HT1080 (cell line): ENCODE measurements at places on chromosomes 13 and 19. TPM values are rescaled to one million over a fixed set of nuclear protein-coding genes. Genes with fewer than 3 reads are reported as not detected.
A peak's percentile ranks its signal among the peaks of the same experiment; 100 is the strongest.

DNA sequence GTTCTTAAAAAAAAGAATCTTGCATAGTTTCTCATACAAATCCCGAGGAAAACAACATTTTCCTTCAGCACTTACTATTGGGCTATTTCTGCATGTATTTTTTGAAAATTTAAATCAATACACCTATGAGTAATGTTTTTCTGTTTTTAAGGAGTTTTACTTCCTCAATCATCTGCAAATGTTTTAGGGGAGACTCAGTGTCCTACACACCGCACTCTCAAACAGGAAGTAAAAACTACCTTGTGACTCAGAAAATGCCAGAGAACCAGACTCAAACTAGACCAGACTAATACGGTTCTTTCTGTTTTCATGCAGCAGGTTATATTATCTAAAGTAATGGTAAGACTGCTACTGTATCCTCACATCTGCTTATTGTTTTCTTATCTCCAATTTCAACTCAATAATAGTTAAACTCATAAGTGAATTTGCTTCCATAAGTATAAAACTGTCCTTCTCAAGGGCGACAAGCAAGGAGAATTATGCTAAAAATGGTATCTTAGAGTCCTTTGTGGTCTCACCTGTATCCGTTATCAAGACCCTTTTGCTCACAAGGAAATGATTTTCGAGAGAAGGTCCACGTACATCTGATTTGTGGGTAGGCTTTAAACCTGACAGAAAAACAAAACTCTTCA, 52.5 kb downstream of the FLT3 start:
- DNase-seq: peak; percentile 36

DNA sequence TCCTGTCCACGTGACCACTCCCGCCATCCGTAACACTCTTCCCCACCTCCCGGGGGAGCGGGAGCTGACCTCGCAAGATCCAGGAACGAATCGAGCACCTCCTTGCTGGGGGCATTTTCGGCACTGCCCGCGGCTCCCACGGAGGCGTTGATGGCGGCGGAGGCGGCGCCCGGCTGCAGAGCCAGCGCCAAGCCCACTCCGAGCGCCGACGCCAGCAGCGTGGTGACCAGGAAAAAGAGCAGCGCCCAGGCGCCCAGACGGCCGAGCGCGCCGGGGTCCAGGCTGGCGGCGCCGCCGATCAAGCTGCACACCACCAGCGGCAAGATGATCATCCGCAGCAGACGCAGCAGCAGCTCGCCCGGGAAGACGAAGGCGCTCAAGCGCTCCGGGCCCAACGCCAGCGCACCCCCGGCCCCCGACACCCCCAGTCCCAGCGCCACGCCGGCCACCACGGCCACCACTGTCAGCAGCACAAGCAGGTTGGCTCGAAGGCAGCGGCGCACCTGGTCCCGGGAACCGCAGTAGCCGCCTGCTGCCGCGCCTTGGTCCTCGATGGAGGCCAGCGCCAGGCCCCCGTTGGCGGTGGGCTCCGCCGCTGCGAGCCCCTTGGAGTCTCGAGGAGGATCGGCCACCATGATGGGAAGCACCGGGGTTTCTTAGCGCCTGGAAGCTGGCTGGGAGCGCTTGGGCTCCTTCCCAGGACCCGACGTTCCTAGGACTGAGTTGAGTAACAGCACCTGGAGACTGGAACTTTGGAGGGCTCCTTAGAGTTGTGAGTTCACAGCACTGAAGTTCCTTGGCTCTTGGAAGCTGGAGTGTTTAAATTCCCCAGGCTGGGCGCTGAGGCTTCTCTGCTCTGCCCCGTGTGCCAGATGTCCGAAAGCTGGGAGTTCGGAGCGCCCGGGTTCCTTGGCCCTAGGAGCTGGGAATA, 798 bp downstream of the SLC1A5 start:
- peak; percentile 60 for DNase-seq

DNA sequence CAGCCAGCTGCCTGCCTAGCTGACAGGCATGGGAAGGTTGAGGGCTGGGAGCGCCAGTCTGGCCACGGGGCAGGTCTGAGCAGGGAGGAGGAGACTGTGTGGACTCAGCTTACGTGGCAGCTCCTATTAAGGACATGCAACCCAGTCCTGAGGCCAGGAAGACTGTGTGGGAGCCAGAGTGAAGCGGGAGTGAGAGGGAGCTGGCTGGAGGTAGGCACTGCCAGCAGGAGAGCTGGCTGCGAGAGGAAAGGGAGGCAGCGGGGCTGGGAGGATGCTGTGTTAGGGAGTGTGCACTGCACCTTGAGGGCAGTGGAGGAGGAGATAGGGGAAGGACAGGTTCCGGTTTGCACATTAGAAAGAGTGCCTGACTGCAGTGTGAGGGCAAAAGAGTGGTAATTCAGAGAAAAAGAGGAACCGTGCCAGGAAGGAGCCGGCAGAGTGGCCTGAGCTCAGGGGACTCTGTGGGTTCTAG, 99.2 kb downstream of the SLC7A1 start:
- peak; percentile 34 for DNase-seq

- no peak for DNase-seq
Measured at GRCh38 chr19:38168637-38169036, 55.4 kb downstream of the DPF1 start.

Gene PGLYRP2
- not detected in 2 replicates for total RNA-seq

Gene HSPH1
- total RNA-seq: 95.6 and 127 TPM in 2 replicates

- peak; percentile 42 for DNase-seq
Measured at GRCh38 chr13:87999788-88000187, 328.6 kb downstream of the SLITRK5 start.

GRCh38 chr19:49684251-49684982, 5.0 kb upstream of the ADM5 start:
- DNase-seq: no peak

- DNase-seq: peak; percentile 38
Measured at GRCh38 chr13:50080203-50080910, 65.1 kb downstream of the KCNRG start.

DNA sequence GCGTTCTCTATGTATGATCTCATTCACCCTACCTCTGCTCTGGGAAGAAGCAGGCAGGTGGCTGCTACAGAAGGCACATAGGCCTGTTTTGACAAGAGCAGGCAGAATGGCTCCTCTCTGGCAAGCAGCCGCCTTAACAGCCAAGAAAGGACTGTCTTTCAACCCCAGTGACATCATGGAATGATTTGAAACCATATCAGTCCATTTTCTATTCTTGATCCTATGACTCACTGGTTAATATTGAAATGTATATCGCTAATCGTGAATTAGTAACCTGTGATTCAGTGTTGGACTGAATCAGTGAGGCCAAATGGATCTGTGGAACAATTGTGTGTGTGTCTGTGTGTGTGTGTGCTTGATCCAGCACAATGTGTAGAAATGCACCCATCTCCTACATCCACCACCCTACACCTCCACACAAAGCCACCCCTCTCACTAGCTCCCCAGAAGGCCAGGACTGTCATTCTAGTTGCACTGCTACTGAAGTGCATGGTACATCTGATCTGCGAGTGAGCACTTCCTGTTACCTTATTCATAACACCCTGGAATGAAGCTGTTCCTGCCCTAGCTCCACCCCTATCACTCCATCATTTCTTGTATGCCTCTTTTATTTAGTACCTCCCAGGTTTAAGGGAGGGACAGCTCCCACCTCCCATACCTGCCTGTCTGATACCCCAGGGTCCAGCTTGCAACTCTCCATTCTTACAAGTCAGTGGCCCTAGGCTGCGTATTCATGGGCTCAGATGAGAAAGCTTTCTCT, 460.0 kb downstream of the FOXO1 start:
- DNase-seq: peak; percentile 44

GRCh38 chr19:34186205-34186604, 13.9 kb downstream of the LSM14A start:
- DNase-seq: no peak

Gene LRP3
- 20.1 and 25.4 TPM in 2 replicates for total RNA-seq

DNA sequence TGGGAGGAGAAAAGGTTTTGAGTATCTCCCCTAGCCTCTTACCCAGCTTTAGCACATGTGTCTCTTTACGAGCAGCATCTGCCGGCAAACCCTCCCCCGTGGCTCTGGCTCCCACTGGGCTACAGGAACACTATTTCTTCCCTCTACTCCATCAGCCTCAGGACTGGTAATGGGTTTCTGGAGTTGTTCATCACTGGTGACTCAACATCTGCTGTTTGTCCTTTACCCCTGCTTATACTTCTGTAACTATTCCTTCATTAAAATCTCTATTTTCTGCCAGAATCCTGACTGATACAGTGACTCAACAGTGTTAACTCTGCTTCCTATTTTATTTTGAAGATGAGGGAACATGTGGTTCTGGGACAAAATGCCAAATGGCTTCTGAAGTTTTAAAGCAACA, 437.3 kb upstream of the HTR2A start:
- peak; percentile 76 for DNase-seq

GRCh38 chr13:19665427-19665859, 32.0 kb downstream of the MPHOSPH8 start:
- no peak for DNase-seq

- no peak for DNase-seq
Measured at GRCh38 chr13:106865716-106866440, 297.9 kb upstream of the ARGLU1 start.

DNA sequence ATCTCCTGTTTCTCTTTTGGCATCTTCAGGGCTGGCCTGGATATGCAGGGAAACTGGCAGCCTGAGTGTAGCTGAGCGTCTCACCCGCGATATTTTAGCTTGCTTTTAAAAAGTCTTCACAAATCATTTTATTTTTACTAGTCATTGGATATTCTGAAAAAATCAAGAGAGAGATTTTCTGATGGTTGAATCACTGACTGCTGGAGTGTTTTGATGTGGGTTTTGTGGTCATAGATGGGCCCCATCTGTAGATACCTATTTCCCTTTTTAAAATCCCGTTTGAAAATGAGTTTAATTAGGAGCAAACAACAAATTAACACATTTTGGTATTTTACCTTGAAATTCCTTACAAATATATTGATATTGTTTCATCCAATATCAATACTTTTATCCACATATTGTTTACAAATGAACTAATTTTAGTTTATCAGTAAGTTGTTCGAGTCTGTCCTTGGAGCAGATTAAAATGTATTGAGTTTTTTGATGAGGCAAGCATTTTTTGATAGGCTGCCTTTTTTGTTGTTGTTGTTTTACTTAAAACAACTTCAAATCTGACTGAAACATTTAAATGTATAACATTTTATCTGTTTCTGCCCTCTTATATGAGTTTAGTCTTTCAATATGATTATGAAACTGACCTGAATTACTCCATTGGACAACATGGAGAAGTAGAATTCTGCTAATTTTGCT, 21.5 kb upstream of the OXGR1 start:
- DNase-seq: peak; percentile 37

- DNase-seq: no peak
Measured at GRCh38 chr13:55302568-55302967, 1838.2 kb upstream of the PRR20A start.

DNA sequence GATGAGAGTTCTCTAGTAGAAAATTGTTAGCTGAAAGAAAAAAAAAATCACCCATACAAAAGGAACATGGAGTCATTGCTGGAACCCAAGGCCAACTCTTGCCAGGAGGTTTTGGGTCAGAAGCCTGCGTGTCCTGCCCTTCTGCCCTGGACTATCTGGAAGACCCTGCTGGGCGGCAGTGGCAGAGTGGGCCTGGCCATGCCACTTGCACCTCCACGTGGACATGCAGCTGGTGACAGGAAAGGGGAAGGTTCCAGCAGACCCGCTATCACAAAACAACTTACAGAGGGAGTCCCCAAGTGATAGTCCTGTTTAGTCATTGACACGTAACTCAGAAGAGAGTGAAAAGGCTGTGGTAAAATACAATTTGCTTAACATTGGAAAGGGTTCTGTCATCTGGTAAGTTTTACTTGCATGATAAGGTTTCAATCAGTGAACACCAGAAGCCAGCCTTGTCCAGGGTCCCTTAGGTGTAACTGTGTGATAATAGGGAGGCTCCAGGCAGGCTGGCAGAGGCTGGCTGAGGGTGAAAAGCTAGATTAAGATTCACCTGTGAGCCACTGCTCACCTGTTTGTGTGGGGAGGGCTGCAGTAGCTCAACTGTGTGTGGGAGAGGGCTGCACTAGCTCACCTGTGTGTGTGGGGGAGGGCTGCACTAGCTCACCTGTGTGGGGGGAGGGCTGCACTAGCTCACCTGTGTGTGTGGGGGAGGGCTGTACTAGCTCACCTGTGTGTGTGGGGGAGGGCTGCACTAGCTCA, 47.8 kb downstream of the COL4A2 start:
- no peak for DNase-seq

GRCh38 chr13:106372199-106373155, 163.0 kb downstream of the EFNB2 start:
- DNase-seq: no peak

DNA sequence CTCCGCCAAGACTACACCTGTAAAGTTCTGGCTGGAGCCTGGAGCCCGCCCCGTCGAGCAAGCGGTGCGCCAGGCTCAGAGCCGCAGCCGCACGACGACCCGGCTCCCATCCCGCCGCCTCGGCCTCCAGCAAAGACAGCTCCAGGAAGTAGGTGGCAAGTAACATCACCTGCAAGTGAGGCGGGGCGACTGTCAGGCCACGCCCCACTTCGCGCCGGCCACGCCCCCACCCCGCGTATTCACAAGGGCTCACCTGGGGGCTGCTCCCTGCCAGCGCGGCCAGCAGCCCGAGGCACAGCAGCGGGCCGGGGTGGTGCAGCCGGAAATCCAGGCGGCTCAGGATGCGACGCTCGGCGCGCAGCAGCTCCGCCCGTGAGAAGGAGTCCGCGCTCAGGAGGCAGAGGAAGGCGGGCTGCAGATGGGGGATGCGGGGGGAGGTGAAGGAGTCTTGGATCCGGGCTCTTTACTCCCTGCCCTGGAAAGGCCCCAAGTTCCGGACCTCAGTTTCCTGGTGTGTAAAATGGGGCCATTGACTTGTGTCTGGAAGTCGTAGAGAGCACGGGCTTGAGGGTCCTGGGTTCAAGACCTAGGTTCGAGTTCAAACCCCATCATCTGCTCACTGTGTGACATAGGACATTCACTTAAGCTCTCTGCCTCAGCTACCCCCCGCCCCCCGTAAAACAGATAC, 3.2 kb downstream of the CCNP start:
- DNase-seq: no peak

- no peak for DNase-seq
Measured at GRCh38 chr19:1501200-1501595, 10.2 kb downstream of the REEP6 start.

GRCh38 chr19:1760020-1760419, 6.7 kb downstream of the ONECUT3 start:
- no peak for DNase-seq

DNA sequence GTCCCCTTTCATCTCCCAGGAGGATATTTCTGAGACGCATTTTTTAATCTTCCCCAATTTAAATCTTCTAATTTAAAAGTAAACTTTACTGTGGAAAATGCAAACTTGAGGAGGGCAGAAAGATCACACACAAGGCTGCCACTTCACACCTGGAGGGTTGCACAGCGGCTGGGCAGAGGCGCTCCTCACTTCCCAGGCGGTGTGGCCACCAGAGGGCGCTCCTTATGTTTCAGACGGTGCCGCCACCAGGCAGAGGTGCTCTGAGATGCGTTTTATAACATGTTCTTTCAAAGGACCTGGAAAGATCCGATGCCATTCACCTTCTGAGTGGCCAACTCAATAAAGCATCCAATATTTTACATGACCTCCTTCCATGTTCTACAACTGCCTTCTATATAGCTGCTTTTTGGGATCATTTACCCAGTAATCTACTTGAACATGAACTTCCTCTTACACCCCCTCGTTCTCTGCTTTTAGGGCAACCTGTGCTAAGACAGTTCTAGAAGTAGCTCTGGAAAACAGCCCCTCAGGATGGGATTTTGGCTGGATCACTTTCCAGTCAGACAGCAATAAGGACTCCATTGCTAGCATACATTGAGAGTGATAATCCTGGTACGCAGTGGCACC, 14.8 kb upstream of the MTUS2 start:
- DNase-seq: peak; percentile 23

GRCh38 chr13:97875218-97875617, 78.3 kb upstream of the IPO5 start:
- no peak for DNase-seq
